CD4-positive, alpha-beta T cell treated with Interleukin-15 for 4 hours (primary cell): ENCODE measurements at places on chromosomes 5 and 9.

DNA sequence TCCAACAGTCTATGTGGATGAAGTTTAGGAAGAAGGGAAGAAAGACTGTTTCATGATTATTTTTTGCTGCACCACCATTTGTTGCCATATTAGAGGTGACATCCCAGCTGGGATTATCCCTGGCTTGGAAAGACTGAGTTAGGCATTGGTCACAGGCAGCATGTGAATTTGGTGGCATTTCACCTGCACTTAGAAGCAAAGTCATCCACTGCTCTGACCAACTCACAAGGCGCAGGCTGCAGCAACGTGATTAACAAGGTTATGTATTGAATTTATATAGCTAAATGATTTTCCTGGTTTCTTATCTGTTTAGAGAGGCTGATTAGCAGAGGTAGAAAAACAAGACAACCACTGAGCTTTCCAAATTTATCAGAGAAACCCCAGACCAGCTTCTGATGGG, 2.7 kb downstream of the FYB1 start:
- DNase-seq: no peak

GRCh38 chr9:98686961-98687855, 21.5 kb downstream of the GABBR2 start:
- DNase-seq: no peak

GRCh38 chr5:106454651-106455415, 1215.9 kb downstream of the EFNA5 start:
- DNase-seq: no peak

DNA sequence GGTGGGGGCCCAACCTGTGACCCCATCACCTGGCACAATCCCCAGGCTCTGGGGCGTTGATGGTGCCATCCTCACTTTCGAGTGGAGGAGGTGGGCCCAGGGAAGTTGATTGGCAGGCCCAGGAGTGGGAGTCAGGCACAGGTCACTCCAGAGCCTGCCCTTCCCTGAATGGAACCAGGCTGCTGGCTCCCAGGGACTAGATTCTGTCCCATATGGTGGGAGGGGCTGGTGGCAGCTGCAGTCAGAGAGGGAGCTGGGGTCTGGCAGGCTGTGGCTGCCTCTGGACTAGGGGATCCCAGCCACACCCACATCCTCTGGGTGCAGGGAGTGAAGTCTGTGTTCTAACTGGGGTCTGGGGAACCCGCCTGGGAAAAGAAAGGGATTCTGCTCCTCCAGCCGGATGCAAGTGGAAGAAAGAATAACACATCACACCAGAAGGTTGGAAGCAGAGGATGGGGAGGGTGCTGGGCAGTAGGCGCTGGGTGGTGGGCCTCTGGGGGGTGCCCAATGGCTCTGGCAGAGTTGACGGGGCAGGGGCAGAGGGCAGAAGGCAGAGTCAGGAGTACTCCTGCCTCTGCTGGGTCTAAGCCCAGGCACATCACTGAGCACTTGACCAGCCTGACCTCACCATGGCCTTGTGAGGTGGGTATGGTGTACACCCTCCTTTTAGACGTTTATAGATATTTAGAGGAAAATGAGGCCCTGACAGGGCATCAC, 25.8 kb downstream of the CEL start:
- no peak for DNase-seq

DNA sequence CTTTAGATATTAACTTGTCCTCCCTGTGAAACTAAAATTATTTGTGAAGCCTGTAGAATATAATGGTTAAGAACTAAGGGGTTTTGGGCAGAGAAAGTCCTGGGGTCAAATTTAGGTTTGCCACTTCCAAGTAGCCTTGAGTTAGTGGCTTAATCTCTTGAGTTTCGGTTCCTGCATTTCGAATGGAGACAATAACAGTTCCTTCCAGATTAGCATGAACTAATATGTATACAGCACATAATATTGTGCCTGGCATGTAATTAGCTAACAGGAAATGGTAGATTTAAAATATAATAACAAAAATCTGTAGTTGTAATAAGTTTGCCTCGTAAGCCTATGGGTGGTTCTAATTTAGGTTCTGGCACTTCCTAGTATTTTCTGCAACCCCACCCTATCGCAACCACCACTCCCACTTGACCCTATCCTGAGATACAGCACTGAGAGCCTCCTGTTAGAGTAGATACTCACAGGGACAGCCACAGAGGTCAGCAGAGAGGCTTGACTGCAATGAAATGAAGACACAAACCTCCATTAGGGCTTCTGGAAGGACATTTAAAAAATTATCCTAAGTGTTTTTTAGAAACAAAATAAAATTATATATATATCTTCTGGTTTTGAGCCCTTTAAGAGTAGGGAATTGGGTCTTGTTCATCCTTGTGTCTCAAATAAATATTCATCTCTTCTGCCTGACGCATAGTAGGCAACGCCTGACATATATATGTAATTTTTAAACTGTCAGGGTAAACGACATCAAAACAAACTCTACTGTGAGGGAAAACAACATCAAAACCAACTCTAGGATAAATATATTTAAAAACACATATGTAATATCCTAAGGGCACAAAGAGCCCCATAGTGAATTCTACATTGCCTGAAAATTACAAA, 8.5 kb downstream of the SPINK9 start:
- DNase-seq: no peak

- no peak for DNase-seq
Measured at GRCh38 chr5:126924331-126925033, 105.9 kb downstream of the MARCHF3 start.

DNA sequence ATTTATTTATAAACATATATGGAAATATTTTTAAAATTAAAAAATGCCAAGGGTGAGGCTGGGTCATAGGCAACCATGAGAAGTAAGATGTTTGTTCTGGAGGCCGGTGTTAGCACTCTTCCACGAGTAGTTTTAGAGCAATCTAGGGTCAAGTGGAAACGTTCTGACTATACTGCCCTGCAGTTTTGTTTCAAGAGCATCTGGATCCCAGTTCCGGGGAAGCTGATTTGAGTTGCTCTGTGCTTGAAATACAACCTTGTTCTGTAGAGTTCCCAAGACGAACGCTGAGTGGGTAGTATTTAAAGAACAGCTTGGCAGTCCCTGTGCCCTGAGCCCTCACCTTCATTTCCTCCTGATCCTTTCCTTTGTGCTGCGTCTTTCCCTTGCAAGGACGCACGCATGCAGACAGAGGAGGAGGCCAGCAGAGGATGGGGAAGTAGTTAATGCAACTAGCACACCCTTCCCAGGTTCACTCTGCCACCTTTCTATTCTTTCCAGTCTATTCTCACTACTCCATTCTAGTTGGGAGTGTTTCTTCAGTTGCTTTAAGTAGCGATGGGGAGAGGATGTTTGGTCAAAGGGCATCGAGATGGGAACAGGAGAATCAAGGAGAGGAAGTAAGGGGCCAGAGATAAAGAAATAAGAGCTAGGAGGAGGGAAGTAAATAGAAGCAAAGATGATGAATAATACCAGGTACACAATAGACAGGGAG, 68.3 kb upstream of the ZSWIM6 start:
- DNase-seq: no peak

DNA sequence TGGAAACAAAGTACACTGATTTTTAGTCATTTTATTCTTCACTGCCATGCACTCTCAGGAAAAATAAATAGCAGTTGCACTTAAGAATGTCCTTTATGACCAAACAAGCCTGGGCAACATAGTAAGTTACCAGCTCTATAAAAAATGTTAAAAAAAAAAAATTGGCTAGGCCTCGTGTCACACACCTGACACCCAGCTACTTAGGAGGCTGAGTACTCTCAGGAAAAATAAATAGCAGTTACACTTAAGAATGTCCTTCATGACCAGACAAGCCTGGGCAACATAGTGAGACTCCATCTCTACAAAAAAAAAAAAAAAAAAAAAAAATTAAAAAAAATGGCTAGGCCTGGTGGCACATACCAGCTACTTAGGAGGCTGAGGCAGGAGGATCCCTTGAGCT, 304.6 kb downstream of the SLCO4C1 start:
- no peak for DNase-seq

GRCh38 chr9:94212091-94212490, 47.0 kb upstream of the ZNF169 start:
- no peak for DNase-seq

DNA sequence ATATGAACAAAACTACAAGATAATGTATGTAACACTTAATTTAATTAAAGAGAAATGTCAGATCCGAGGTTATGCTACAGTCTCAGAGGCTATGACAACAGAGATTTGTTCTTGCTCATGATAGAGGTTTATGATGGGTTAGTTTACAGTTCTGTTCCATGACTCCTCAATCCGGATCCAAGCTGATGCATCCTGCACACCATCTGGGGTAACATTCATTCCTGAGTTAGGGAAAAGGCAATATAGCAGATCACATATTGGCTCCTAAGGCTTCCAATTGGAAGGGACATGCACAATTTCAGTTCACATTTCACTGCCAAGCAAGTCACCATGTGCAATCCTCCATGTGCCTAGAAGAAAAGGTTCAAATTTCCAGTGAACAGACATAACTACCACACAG, 40.4 kb downstream of the ABLIM3 start:
- no peak for DNase-seq

DNA sequence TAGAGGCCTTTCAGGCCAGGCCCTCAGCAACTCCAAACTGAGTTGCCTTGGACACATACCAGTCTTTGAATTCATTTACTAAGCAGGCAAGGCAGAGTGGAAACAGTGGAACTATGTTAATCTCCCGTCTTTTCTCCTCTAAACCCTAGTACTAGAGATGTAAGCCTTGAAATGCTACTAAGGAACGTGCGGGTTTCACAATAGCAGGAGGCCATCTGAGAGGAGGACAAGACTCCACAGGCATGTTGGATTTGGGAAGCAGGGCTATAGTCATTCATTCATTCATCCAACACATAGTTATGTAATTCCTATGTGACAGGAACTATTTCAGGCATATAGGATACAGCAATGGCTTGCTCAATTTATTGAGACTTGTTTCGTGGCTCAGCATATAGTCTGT, 3.3 kb upstream of the OCLN start:
- DNase-seq: no peak

DNA sequence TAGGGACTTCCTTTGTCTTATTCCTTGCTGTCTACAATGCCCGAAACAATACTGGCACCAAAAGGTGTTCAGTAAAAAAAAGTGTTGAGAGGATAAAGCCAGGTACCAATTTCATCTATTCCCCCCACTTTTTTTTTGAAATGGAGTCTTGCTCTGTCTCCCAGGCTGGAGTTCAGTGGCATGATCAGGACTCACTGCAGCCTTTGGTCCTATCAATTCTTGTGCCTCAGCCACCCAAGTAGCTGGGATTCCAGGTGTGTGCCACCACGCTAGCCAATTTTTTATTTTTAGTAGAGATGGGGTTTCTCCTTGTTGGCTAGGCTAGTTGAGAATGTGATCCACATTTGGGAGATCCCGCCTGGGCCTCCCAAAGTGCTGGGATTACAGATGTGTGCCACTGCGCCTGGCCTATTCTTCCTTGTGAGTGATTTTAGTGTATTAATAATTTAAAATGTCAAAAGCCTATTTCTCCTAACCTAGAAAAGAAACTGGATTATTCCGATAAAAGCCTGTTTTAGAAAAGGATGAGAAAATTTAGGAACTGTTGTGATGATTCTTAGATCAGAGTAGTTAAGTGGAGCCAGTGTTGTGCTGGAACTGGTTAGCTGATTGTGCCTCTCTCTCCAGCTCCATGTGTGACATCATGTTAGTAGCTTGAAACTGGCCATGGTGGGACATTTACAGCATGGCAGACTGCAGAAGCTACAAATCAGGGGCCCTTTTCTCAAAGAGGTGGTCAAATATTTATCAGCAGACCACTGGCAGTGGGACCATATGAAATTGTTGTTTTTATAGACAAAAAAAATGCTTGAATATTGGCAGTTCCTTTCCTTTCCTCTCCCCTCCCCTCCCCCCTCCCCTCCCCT, 14.3 kb downstream of the CDC42SE2 start:
- DNase-seq: no peak

DNA sequence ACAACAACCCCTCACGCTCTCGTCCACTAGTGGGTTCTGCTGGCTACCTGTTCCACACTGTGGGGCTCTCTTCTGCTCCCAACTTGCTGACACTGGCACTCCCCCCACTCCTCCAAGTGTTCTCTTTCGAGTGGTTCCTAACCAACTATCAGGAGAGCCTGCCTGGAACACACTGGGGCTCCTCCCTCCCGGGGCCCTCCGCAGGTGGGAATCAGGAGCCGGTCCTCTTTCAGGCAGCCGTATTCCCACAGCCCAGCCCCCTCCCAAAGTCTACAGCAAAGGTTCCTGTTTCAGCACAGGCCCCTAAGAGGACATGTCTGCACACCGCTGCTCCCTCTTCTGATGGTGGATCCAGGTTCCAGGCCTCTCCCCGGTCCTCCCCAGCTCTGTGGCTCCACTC, 165.9 kb downstream of the FSTL4 start:
- no peak for DNase-seq

GRCh38 chr5:64206653-64207052, 41.0 kb downstream of the RNF180 start:
- DNase-seq: no peak

- no peak for DNase-seq
Measured at GRCh38 chr9:14908295-14909180, 1.7 kb downstream of the FREM1 start.

- DNase-seq: no peak
Measured at GRCh38 chr5:37037840-37038239, 161.3 kb downstream of the NIPBL start.

GRCh38 chr5:158847772-158848171, 251.9 kb downstream of the EBF1 start:
- DNase-seq: no peak

DNA sequence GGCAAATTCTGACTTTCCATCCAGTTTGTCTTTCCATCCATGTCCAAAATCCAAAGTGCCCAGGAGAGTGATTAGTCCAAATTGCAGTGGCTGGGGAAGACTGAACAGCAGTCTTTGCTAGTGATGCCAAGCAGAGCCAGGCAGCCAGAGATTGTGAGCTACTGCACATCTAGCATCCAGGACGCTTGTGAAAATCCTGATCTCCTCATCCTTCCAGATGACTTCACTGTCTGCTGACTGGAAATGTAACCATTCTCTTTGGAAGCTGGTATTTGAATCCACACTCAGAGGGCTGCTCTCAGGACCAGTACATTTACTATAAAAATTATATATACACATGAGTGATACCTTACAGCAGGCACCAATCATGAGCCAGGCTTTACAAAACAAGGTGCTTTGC, 49.6 kb downstream of the MACROH2A1 start:
- DNase-seq: no peak

DNA sequence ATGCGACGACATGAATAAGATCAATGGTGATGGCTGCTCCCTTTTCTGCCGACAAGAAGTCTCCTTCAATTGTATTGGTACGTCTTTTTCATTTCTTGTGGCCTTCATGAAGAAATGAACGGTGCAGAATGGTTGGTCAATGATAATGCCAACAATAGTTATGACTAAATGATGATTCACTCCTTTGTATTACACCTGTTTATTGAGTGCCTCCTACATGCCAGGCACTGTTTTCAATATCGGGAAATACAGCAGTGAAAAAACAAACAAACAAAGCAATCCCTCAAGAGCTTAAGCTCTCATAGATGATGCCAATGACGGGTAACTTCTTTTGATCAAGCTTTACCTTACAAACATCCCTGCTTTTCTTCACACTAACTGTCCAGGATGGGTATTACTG, 117.7 kb downstream of the PAPPA start:
- no peak for DNase-seq

DNA sequence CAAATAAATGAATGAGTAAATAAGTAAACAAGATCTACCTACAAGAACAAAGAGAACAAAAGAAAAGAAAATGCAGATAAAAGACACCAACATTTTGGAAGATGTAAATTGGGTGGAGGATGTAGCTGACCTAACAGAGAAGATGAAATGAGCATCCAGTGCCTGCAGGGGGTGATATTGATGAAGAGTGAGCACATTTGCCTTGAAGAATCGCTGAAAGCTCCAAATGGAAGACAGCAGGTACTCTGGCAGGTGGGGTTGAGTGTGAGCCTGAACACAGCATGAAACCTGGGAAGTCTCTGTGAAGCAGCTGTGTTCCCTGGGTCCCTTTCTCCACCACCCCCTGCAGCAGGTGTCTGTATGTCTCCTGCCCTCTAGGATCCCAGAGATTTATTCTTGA, 125.6 kb downstream of the NXNL2 start:
- DNase-seq: no peak
